ENCODE measurements at places on chromosomes 2 and 18.

DNA sequence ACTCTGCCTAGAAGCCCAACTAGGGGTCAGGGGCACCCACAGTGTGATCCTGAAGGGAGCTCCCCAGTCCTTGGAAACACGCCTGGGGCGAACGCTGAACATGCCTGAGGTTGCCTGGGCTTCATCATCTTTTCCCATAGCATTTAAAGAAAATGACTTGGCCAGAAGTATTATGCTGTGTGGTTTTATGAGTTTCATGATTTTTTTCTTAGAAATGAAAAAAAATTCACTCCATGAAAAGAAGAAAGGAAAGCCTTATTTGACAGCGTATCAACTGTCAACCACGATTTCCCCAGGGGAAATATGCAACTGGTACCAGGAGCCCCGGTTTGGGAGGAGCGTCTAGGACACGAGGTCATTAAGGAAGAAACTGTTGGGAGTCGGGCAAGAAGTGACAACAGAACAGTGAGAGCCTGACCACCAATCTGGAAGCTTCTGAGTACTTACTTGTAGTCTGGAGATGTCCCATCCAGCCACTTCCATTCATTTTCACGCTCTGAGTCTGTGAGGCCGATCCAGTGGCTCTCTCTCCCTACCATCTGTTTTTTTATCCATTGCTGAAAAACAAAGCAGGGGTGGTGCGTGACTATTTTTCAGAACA, 63.5 kb upstream of the THOC1 start:
- peaks cover 2% of the 10 kb centered on the region for H3K27me3 ChIP-seq
- H3K27ac ChIP-seq: no peak overlapping the region
- no peak overlapping the region for H3K4me3 ChIP-seq
- H3K36me3 ChIP-seq: no peaks in the 10 kb centered on the region

DNA sequence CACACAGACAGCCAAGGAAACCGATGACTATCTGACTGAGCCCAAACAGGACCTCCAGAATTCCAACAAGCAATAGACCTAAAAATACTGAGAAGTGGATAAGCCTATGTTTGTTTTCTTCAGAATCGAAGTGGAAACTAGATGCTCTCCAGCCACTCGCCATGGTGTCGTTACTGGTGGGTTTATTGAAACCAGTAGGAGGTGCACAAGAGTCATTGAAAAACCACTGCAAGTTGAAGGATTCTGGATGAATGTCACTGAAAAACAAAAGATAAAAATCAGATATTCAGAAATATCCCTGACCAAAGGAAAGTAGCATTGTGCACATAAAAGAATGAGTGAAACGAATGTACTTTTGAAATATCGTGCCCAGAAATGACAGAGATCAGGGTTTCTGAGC, 15.3 kb downstream of the TM4SF20 start:
- H3K36me3 ChIP-seq: peaks cover 20% of the 10 kb centered on the region
- H3K4me1 ChIP-seq: no peaks in the 10 kb centered on the region
- no peak overlapping the region for H3K4me3 ChIP-seq
- no peak for DNase-seq

GRCh38 chr2:133085646-133086045, 415.6 kb upstream of the LYPD1 start:
- H3K36me3 ChIP-seq: no peaks in the 10 kb centered on the region
- no peak overlapping the region for H3K4me3 ChIP-seq
- no peaks in the 10 kb centered on the region for H3K4me1 ChIP-seq
- no peak overlapping the region for H3K27ac ChIP-seq
- H3K27me3 ChIP-seq: no peaks in the 10 kb centered on the region

- peaks cover 19% of the 10 kb centered on the region for H3K27me3 ChIP-seq
- no peaks in the 10 kb centered on the region for H3K36me3 ChIP-seq
- H3K27ac ChIP-seq: no peak overlapping the region
Measured at GRCh38 chr2:63673865-63674533, 85.2 kb downstream of the MDH1 start.

DNA sequence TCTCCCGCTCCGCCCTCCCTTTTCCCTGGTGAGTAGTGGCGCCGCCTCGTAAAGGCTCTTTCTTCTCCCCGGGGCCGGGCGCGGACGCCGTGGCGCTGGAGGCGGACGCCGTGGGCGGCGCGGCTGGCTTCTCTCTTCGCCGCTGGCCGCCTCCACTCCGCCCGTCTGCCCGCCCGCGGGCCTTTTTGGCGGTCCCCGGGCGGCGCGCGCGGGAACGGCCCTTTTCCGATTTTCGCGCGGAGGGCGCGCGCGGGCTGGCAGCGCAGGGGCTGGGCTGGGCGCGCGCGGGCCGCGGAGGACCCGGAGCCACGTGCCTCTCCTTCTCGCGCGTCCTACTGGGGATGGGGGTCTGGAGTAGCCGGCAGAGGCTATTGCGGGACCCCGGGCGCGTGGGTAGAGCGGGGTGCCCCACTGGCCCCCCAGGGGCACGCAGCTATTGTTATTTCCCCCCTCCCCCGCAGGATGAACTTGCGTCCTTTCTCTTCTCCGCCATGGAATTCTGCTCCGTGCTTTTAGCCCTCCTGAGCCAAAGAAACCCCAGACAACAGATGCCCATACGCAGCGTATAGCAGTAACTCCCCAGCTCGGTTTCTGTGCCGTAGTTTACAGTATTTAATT, 472 bp downstream of the SLC20A1 start:
- peaks cover 67% of the 10 kb centered on the region for H3K4me1 ChIP-seq
- peaks cover 59% of the 10 kb centered on the region for H3K36me3 ChIP-seq
- peak overlapping the region; percentile 97 for H3K4me3 ChIP-seq
- DNase-seq: no peak

DNA sequence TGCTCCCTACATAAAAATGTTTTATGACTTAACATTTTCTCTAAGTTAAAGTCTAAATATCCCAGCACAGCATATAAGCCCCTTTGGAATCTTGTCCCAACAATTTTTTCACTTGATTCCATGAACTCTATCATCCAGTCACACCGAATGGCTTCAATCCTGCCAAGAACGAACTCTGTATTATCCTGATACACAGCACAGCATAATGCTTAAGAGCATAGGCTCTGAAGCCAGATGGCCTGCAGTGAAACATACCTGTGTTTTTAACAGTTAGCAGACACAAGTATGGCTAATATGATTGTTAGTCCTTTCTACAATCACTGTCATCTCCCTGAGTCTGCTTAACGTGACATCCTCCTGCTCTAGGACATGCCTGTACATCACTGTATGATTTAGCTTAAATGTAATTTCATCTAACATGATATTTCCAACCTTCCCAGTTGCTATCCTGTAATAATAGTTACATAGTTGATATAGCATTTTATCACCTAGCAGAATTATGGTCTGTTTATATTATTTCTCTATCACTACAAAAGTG, 669.5 kb downstream of the ERBB4 start:
- H3K27ac ChIP-seq: no peak overlapping the region
- no peaks in the 10 kb centered on the region for H3K27me3 ChIP-seq
- H3K4me3 ChIP-seq: no peak overlapping the region
- H3K4me1 ChIP-seq: no peaks in the 10 kb centered on the region
- no peak for DNase-seq
- H3K36me3 ChIP-seq: no peaks in the 10 kb centered on the region

DNA sequence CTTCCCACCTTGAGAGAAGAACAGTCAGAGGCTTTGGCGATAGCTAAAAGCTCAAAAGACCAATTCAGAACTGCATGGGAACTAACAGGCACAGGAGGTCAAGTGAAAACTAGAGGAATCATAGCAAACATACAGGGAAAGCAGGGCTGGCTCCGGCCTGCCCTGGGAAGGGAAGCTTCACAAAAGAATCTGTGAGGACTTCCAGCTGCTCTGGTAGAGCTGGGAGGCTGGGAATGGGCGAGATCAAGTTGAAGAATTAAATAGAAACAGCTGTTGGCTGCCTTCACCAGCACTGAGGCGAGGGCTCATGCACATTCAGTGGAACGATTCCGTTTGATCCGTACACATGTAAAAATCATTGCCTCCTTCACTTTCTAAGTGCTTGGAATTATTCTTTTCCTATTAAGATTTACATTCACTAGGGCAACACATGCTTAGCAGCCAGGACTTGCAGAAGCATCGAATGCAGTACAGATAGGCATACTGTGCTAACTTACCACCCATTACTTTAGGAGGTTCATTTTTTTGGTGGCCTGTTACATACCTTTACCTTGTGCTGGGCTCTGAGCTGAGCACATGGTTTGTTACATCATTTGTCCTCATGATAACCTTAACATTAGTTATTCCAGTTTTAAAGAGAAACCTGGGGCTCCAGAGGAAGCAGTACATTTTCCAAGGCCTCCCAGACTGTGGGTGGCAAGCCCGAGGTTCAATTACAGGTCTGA, 125.4 kb upstream of the RNF152 start:
- no peak overlapping the region for H3K4me3 ChIP-seq
- DNase-seq: no peak
- peaks cover 2% of the 10 kb centered on the region for H3K4me1 ChIP-seq
- H3K27me3 ChIP-seq: peaks cover 20% of the 10 kb centered on the region
- H3K36me3 ChIP-seq: no peaks in the 10 kb centered on the region

DNA sequence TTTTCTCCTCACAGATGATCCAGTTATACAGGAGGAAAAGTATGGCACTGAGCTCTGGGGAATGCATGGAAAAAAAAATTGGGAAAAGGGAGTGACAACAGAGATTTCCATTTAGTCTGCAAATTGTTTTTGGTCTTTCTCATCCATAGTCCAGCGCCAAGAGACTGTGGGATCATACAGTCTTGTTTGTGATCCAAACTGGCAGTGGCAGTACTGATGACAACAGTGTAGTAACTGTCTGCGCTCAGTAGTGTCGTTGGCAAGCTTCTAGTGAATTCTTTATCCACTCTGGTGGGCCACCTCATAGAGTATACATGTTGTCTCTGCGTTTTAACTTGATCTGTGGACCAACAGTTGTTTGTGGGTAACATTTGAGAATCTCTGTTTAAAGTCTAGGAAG, 37.9 kb downstream of the GALNT1 start:
- no peaks in the 10 kb centered on the region for H3K27me3 ChIP-seq
- no peak for DNase-seq
- H3K4me1 ChIP-seq: peaks cover 35% of the 10 kb centered on the region
- no peak overlapping the region for H3K27ac ChIP-seq

DNA sequence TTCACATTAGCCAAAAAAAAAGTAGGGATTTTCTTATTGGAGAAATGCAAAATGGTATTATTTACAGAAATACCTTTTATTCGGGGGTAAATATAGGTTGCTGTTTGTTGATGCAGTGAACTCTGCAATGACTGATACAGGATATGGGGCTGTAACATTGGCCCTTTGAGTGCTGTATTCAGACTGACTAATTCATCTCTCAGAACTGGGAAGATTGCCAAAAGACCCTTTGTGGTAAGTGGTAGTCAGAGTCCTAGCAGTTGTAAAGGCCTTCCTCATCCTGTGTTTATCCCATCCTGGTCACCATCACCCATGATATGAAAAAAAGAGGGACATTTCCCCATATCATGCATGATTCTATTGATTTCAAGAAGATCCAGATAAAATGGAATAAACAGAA, 14.0 kb upstream of the DCC start:
- H3K27ac ChIP-seq: no peak overlapping the region
- H3K36me3 ChIP-seq: no peaks in the 10 kb centered on the region
- no peak overlapping the region for H3K4me3 ChIP-seq
- H3K27me3 ChIP-seq: no peaks in the 10 kb centered on the region

DNA sequence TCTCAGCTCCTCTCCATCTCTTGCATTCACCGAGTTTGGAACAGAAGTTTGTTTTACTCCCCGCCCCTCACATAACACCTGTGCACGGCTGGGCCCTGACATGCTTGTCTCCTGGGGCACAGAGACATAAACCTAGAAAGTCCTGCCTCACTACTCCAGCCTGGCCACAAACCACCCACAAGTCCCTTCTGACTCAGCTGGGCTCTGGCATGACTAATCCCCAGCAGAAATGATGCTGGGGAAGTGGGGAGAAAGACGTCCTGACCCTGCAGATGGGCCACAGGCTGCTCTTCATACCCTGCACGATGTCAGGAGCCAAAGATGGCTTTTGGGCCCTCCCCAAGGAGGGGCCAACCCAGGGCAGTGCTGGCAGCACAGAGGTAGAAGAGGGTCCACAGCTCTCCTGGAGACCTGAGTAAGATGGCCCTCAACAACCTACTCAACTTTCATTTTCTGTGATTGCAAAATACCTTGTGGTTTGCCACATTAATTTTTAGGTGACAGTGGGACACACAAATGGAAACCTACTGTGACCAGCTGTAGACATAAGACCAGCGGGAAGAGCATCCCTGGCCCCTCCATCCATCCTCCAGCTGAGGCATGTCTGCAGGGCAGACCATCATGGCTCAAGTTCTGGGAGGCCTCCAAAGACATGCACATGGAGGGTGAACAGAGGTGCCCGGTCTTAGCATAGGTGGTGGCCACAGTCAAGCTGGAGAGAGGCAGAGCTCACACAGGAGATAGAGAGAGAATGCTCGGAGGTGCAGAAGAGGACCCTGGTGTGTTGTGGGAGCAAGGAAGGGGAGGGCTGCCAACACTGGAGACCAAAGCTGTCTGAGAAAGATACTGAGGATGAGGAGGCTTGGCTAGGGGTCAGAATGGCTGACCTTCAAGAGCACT, 40.0 kb downstream of the DNMT3A start:
- peaks cover 39% of the 10 kb centered on the region for H3K4me1 ChIP-seq
- DNase-seq: peak; percentile 74
- H3K27ac ChIP-seq: peak overlapping the region; percentile 56
- H3K36me3 ChIP-seq: peaks cover 76% of the 10 kb centered on the region
- H3K27me3 ChIP-seq: no peaks in the 10 kb centered on the region

DNA sequence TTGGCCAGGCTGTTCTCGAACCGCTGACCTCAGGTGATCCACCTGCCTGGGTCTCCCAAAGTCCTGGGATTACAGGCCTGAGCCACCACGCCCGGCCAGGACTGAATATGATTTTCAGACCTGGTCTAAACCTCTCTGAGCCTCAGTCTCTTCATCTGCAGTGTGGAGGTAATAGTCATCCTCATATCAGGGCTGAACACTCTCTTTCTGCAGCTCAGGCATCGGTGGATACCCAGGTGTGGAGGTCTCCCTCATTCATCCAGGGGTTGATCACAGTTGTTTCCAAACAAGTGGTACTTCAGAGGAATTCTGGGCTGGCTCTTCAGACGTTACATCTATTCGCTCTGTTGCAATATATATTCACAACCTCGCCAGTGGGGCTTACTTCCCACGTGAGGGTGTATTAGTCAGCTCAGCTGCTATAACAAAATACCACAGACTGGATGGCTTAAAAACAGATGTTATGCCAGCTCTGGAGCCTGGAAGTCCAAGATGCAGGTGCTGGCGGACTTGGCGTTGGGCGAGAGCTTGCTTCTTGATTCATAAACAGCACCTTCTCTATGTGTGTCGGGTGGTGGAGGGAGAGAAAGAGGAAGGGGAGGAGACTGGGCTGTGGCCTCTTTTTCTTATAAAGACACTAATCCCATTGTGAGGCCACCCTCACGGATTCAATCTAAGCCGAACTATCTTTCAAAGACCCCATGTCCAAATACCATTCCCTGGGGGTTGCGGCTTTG, 2.9 kb upstream of the MBP start:
- no peak overlapping the region for H3K4me3 ChIP-seq
- no peaks in the 10 kb centered on the region for H3K27me3 ChIP-seq
- H3K36me3 ChIP-seq: peaks cover 7% of the 10 kb centered on the region
- DNase-seq: no peak
- H3K4me1 ChIP-seq: peaks cover 38% of the 10 kb centered on the region

- H3K4me1 ChIP-seq: peaks cover 35% of the 10 kb centered on the region
- DNase-seq: peak; percentile 73
- peak overlapping the region; percentile 90 for H3K4me3 ChIP-seq
- no peaks in the 10 kb centered on the region for H3K27me3 ChIP-seq
- H3K27ac ChIP-seq: peak overlapping the region; percentile 95
Measured at GRCh38 chr2:43225788-43226557, 433 bp downstream of the ZFP36L2 start.

Measured in activated T-helper 2 cell treated with anti-CD3 and anti-CD28 coated beads, Interferon-gamma antibody, Interleukin-2, Interleukin-4, amounts not matched to agents 10 μg/mL and 5 μg/mL and 100 μg/mL, durations not matched to agents 14 hours and 24 hours and 36 hours (primary cell).